ENCODE measurements at places on chromosomes 7 and 10.

DNA sequence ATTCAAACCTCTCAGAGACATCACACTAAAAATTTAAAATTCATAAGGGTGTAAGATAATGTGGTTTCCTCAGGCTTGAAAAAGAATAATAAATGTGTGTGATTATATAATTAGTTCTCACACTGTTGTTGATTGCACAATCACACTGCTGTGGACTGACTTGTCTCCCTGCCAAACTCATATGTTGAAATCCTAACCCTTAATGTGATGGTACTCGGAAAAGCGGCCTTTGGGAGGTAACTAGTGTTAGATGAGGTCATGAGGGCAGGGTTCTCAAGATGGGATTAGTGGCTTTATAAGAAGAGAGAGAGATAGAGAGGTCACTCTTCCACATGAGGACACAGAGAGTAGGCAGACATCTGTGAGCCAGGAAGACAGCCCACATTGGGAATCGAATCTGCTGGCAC lies 128.5 kb upstream of the COL1A2 start:
- no peak for DNase-seq

- DNase-seq = no peak
Measured at GRCh38 chr7:13420726-13421125, 568.7 kb downstream of the ETV1 start.

GRCh38 chr10:6039711-6040110 lies 22.5 kb downstream of the IL2RA start:
- DNase-seq = no peak

DNA sequence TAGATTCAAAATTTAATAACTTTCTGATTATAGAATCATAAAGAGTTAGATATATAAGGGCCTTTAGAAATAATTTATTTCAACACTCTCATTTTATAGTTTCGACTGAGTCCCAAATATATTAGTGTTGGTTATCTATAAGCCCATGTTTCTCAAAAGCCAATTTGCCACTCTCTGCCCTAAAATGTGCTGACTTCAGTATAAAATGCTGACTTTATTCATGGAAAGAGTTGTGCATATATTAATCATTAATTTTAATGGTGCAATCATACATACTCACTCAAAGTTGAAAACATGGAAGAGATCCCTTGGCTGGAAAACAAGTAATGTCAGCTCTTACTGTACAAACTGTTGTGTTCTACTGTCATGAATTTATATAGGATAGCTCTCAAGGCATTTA lies 19.4 kb downstream of the ZWINT start:
- DNase-seq = no peak

- DNase-seq = no peak
Measured at GRCh38 chr7:107926481-107926880, 35.5 kb downstream of the DLD start.

- DNase-seq = no peak
Measured at GRCh38 chr7:83159731-83160130, 3.0 kb downstream of the PCLO start.

- DNase-seq = no peak
Measured at GRCh38 chr7:153838591-153838990, 213.6 kb upstream of the DPP6 start.

GRCh38 chr7:17136126-17136525 lies 162.3 kb upstream of the AHR start:
- no peak for DNase-seq

GRCh38 chr10:22988581-22989360 lies 60.9 kb downstream of the ARMC3 start:
- no peak for DNase-seq

DNA sequence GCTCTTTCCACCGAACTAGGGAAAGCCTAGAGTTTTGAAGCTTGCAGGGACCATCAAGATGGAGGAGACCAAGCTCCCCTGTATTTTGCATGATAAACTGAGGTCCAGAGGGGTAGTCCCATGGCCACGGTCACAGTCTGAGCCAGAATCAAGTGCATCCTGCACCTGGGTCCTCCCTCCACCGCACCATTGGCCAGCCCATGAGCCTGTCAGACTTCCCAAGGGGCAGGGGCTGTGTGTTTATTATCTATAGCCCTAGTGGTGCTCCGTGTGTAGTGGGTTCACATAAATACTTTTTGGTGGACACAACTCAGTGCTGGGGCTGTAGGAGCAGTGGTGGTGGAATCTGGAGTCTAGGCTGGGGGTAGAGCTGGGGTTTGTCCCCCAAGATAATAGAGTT lies 3.6 kb downstream of the CALHM3 start:
- no peak for DNase-seq

DNA sequence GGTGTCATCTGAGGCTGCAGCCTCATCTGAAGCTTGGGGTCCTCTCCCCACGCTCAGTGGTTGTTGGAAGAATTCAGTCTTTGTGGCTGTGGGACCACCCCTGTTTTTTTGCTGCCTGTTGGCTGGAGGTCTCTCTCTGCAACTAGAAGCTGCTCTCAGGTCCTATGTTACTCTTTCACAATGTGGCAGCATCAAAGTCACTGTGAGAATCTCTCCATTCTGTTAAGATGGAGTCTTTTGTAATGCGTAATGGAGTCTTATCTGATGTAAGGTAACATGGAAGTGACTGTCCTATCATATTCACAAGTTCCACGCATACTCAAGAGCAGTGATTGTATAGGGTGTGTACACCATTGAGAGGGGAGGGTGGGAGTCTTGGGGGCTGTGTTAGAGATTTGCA lies 24.9 kb downstream of the TSPAN13 start:
- no peak for DNase-seq

DNA sequence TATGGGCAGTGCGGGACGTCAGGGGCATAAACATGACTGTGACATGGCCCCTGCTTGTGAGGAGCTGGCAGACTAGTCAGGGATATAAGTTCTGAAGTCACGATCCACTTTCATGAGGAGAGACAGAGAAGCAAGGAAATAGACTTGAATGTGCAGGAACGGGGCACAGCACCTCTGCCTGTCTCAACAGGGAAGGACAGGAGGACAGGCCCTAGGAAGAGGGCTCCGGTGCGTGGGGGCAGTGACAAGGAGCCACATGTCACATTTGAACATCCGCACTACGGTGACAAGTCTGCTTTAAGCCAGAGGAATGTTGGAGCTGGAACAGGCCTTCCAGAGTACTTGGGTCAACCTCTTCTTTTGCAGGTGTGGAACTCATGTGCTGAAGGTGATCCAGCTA lies 19.8 kb upstream of the SAR1A start:
- no peak for DNase-seq

- DNase-seq = no peak
Measured at GRCh38 chr7:148541891-148542504, 48.6 kb upstream of the C7orf33 start.

DNA sequence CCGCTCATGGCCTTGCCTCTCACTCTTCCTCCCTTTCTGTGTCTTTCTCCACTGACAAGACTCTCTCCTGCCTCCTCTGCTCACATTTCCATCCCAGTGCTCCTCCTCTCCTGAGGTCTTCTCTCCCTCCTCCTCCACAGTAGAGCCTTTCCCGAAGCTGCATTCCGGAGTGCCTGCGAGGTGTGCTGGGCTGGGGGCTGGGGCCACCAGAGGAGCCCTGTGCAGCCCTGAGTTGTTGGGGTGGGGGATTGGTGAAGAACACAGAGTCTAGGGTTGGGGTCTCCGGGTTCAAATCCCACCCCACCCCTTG lies 76.4 kb downstream of the ZMIZ1 start:
- no peak for DNase-seq

- DNase-seq = no peak
Measured at GRCh38 chr7:21757537-21758282, 188.0 kb downstream of the CDCA7L start.

- no peak for DNase-seq
Measured at GRCh38 chr7:115844857-115845256, 185.7 kb downstream of the TFEC start.

GRCh38 chr10:62647375-62648092 lies 157.0 kb upstream of the ADO start:
- DNase-seq = no peak

GRCh38 chr7:112622159-112622715 lies 141.4 kb downstream of the LSMEM1 start:
- no peak for DNase-seq

DNA sequence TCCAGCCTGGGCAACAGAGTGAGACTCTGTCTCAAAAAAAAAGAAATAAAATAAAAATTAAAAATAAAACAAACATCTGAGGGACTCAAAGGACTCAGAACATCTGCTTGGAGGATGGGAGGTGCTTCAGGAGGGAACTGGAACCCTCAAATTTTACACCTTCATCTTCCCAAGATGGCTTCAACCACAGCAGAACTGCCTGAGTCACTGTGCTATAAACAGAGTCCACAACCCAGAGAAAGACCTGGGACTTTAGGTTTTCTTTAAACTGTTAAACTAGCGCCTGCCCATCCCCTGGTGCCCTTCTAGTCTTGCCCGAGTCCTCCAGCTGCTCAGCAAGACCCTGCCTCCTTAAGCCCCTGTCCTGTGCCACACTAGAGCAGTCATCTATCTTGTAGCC lies 40.8 kb downstream of the RGS10 start:
- no peak for DNase-seq

- DNase-seq = no peak
Measured at GRCh38 chr7:91043924-91044645, 220.1 kb upstream of the FZD1 start.

DNA sequence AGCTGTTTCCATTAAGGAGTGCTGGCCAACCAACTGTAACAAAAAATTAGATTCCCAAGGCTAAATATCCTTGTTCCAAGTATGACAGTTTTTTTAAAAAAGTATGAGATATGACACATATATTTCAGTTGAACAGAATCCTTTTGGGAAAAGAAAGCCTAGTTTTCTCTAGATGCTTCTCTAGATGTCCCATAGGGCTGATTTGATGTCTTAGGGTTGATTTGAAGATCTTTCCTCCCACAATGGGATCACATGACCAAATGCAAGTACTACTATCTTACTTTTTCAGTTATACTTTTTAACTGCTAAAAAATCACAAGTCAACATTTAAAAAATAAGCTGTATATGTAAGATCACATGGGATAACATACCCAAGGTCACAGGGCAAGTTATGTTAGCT lies 3.7 kb downstream of the NAMPT start:
- DNase-seq = no peak

DNA sequence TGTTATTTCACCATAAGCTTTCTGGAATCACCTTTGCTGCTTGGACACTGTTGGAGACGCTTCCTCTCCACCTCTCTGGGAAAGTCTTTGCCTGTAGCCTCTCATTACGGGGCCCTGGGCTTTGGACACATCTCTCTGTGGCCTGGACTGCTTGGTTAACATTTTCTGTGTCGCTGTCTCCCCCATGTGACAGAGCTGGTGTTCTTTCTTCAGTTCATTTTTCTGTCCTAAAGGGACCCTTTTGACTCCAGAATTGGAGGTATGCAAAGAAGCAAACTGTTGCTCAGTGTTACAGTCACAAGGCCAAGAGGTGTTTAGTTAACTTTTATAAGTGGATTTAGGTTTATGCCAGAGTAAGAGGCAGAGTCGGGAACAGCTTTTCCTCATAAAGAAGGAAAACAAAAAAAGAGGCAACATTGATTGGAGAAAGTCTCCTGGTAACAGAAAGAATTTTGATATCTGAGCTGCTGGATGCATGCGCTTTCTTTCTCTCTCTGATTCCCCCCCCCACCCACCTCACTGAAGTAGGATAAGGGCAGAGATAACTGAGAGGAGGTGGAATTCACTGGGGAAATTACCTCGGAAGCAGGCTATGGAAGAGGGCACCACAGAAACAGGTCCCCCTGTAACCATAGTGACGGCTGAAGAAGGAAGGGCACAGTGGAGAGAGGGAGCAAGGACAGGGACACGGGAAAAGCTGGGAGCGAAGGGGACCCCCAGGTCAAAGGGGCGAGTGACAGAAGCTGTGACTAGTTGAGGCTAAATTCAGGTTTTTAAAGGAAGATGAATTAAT lies 57.8 kb downstream of the LGI1 start:
- DNase-seq = peak; percentile 44

DNA sequence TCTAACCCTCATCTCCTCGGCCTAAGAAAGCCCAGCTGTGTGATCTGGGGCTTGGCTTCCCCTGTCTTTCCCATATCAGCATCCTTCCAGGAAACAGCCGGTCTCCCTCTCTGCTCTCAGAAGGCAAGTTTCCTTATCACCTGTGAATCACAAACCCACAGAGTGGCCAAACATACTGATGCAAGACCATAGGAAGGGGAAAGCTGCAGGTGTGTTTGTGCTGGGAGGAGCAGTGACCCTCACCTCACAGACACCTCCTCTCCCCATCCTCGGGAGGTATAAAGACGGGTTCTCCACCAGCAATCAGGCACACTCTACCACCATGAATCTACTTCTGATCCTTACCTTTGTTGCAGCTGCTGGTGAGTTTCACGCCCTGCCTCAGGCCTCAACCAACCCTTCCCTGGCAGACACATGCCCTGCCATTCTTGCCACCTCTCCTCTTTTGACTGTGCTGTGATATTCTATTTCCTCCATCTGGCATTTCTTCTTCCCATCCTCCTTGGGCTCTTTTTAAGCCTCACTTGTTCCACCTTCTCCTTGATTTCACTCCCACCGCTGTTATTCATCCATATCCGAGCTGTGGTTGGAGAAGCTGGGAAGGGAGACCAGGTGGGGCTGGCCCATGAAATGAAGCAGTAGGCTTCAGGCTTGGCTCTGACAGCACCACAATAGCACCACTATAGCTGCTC lies at the start of gene PRSS2:
Gene PRSS2 (plus strand): TSS at position 310 of the 692 bp plus-strand sequence. CDS start 13 bp downstream, at position 323.
- no peak for DNase-seq

DNA sequence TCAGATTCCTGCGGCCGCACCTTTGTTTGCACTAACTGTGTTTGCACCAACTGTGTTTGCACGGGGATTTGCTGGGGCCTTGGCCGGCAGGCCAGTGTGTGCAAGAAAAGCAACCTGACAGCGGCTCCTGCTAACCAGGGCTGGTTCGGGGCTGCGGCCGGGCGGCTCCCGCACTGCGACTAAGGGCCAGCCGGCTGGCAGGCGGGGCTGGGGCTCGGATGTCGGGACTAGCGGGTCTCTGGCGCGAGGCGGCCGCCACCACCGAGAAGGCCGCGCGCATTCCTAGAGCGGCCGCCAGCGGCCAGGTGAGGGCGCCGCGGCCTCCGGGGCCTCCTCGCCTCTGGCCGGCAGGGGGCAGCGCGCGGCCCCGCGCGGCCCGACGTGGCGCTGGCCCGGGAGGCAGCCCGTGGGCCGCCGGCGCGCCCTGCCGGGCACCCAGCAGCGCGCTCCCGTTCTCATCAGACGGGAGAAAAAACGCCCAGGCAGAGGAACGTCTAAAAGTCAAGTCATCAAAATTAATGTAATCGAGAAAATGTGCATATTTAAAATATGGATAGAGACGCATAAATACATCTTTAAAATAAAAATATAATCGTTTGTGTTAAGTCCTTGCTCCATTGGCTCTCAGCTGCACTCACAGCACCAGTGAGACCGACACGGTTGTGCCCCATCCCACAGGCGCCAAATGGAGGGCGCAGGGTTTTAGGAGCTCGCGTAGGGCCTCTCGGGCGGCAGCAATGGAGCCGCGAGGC lies 38.5 kb downstream of the ZNF777 start:
- peak; percentile 66 for DNase-seq

All from NCI-H1092 (cell line).